ENCODE measurements at places on chromosomes 4 and X.

- no peak for DNase-seq
These were observed 84.0 kb upstream of the QRFPR start for GRCh38 chr4:121464854-121465253.

DNA sequence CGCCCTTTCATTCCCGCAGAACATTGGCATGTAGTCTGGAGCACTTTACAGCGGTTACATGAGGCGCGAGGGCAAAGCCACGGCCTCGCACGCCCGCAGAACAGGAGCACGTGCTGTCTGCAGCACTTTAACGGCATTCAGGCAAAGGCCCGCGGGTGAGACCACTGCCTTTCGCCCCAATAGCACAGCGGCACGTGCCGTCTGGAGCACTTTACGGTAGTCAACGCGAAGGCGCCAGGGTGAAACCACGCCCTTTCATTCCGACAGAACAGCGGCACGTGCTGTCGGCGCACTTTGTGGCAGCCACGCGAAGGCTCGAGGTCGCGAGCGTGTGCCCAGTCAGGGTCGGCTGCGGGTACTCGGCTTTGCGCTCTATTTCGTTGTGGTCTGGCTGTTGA lies at the start of gene MPC1L:
MPC1L (plus strand) TSS at position 290 of the 398 bp plus-strand sequence. CDS start 138 bp downstream, outside the sequence.
- DNase-seq = no peak

DNA sequence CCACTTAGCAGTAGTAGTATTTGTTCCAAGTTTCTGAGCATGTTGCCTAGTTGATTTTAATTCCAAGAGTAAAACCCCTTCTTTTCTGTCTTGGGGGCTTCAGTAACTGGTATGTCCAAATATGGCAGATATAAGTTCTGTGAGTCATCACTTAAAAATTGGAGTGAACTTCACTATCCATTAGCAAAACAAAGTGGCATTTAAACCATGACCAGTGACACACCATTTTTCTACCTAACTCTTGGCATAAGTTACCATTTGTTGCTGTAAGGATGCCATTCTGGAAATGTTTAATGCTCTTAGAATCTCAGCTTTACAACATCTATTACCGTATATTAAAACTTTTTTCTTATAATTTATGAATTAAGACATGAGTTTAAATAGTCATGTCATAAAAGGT lies 102.0 kb downstream of the CBR4 start:
- DNase-seq = no peak

- DNase-seq = no peak
These were observed 112.7 kb downstream of the BCOR start for GRCh38 chrX:39985071-39985470.

GRCh38 chrX:129842510-129843208 lies 1.0 kb downstream of the ZDHHC9 start:
- peak; percentile 5 for DNase-seq

DNA sequence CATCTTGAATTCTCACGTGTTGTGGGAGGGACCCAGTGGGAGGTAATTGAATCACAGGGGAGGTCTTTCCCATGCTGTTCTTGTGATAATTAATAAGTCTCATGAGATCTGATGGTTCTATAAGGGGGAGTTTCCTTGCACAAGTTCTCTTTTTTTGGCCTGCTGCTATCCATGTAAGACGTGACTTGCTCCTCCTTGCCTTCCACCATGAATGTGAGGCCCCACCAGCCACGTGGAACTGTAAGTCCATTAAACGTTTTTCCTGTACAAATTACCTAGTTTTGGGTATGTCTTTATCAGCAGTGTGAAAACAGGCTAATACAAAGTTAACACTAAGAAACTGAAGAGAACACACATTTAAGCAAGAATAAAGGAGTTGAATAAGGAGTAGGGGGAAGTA lies 16.0 kb downstream of the TBCK start:
- DNase-seq = no peak

- DNase-seq = no peak
These were observed 6.6 kb downstream of the PF4V1 start for GRCh38 chr4:73859614-73860088.

- no peak for DNase-seq
These were observed 492.9 kb downstream of the INPP4B start for GRCh38 chr4:142353149-142353738.

- DNase-seq = peak; percentile 52
These were observed 670 bp downstream of the PAPSS1 start for GRCh38 chr4:107719207-107719921.

- no peak for DNase-seq
These were observed 113.5 kb upstream of the TMEM164 start for GRCh38 chrX:109889289-109890006.

- DNase-seq = no peak
These were observed 180.3 kb upstream of the MXRA5 start for GRCh38 chrX:3526731-3527130.

- no peak for DNase-seq
These were observed 46.6 kb downstream of the CLOCK start for GRCh38 chr4:55500072-55500471.

DNA sequence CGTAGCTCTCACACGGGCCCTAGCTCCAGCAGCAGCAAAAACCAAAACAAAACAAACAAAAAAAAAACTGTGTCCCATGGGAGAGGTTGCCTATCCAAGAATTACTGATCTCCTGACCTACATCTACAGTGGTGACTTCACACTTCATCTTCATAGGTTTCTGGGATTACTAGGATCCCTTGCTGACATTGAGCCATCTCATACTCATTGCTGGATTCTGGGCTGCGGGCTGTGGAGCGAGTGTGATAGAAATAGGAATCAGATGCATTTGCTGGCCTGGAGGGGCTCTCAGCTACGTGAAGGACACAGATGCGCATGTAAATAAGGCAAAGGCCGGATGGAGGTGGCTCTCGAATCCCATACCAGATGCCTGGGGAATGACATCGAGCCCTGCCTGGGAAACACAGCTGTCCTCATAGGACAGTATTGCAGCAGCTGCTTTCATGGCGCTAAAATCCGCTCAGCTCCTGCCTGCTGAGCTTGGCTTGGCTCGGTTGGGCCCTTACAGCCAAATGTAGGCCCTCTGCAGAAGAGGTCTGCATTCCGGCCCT lies 41.7 kb downstream of the CNGA2 start:
- no peak for DNase-seq

DNA sequence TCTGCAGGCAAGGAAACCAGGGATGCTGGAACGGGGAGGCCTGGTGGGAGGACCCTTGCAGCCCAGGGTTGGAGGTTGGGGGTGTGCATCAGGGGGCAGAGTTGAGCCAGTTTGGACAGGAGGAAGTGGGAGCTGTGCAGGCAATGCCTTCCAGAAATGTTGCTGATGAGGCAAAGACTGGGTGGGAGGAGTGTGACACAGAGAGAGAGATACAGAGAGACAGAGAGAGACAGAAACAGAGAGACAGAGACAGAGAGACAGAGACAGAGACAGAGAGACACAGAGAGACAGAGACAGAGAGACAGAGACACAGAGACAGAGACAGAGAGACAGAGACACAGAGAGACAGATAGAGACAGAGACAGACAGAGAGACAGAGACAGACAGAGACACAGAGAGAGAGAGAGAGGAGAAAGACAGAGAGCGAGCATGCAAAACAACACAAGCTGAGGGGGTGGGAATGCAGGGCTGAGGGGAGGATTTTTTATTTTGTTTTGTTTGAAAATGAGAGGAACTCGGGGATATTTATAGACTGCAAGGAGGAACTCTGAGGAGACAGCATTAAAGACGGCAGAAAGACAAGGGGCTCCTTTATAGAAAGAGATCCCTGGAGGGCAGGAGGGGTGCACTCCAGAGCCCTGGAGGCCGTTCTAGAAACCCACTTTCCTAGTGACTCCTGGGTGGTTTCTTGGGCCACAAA lies 1.9 kb upstream of the HAUS3 start:
- DNase-seq = peak; percentile 11

DNA sequence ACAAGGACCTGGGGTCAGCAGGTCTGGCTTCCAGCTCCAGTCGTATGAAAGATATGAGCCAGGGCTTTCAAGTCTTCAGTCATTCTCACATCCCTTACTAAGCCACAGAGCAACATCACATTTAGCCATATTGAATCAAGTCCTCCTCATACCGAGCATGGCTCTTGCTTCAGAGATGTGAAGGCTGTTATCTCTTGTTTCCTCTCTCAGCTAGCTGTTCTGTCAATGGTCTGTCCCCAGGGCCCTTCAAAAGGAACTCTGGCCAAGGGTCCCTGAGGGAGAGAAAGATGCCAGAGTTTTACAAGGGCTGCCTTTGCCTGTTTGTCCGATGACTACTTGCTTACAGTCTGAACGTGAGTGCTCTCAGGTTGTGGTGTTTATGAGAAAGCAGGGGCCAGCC lies 30.5 kb downstream of the DOCK11 start:
- no peak for DNase-seq

DNA sequence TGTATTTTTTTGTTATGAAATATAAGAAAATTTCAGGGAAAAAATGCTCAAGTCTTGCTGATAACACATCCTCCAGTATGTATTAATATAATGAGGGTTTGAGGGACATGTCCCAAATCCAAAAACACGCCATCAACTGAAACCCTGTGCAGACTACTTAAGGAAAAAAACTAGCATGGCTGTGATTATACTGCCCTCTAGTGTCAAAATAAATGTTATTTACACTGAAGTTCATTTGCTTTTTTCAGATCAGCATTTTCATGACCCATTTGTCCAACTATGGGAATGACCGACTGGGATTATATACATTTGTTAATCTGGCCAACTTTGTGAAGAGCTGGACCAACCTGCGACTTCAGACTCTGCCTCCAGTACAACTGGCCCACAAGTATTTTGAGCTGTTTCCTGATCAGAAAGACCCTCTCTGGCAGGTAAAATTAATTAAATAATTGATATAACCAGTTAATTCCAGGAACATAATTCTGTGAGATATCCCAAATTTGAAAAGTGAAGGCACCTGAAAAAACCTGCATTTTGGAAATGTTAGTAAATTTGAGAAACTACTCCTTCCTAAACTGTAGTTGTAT lies 128.5 kb downstream of the PRSS12 start:
- no peak for DNase-seq

- DNase-seq = no peak
These were observed 23.0 kb downstream of the HTRA3 start for GRCh38 chr4:8292478-8293107.

GRCh38 chrX:38095971-38096529 lies 89.7 kb downstream of the SYTL5 start:
- no peak for DNase-seq

DNA sequence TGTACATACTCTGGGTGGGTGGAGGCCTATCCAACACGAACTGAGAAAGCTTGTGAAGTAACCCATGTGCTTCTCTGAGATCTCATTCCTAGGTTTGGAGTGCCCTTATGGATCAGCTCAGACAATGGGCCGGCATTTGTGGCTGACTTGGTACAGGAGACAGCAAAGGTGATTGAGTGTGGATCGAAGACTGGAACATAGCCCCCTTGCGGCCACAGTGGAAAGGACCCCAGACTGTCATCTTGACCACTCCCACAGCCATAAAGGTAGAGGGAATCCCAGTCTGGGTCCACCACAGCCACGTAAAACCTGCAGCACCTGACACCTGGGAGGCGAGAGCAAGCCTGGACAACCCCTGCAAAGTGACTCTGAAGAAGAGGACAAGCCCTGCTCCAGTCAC lies 598.0 kb upstream of the AADAT start:
- no peak for DNase-seq

DNA sequence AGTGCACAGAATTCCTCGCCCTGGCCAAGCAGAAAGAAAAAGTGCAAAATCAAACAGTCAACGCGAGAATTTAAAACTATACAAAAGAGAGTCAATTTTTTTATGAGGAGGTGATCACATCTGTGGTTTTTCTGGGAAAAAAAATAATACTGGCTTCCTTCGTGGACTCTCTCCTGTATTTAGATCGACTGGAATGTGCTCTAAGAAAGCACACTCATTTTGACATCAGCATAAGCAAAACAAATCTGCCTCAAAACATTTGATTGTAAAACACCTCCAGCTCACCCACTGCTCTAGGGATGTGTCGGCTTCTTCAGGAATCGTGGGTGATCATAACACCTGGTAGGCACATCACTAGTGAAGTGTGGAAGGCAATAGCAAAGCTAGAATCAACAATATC lies 417.4 kb upstream of the FAT1 start:
- no peak for DNase-seq

DNA sequence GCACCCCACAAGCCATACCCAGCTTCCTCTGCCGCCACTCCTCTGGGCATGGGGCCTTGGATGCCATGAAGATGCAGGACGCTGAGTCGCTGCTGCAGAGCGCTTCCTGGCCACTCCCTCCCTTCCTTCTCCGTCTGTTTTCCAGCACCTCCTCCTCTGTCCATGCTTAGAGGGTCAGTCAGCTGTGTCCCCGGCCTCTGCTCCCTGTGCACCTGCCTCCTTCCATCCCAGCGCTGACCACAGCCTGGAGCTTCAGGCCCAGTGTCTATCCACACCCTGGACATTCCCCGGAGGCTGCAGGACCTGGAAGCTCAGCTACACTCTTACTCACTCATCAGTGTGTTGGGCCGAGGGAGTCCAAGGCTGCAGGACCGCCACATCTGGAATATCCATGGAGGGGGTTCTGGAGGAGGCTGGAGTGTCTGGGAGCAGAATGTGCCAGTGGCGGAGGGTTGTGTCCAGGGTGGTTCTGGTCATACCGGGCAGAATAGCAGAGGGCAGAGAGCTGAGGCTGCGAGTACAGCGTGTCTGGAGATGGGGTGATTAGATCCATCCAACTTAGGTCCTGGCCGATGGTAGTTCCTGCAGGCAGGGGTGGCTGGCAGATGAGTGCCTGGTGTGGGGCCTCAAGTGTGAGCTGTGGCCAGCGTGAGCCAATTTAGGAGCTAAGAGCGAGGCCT lies 58.6 kb upstream of the ADRA2C start:
- DNase-seq = no peak

DNA sequence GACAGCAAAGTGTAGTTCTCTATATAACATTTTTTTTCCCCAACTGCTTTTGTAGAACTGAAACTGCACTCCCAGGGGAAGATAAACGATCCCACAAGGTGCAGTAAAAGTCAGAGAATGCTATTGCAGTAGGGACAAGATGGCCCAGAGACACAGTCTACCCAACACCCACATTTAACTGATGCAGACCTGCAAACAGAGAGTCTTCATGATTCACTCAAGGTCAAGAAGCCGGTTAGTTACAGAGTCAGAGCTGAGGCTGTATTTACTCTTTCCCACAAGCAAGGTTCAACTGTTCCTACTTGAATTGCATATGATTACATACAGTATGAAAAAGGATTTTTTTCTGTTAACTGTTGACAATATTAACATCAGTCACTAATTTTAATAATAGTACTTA lies 654.6 kb downstream of the IL1RAPL1 start:
- DNase-seq = no peak

GRCh38 chr4:86934147-86934770 lies 552 bp upstream of the AFF1 start:
- DNase-seq = no peak
